GM12878 (cell line): ENCODE measurements at places on chromosomes 4 and X. TPM values are rescaled to one million over a fixed set of nuclear protein-coding genes. Genes with fewer than 3 reads are reported as not detected.

CSN1S1 gene
- not detected in 2 replicates for polyA plus RNA-seq

ZFP92 gene
- not detected in 2 replicates for polyA plus RNA-seq

PCSK1N gene
- 0.12 and 0.19 TPM in 2 replicates for polyA plus RNA-seq

PDLIM5 gene
- polyA plus RNA-seq = 25.7 and 29.0 TPM in 2 replicates

TKTL1 gene
- not detected in 2 replicates for polyA plus RNA-seq

SULT1E1 gene
- not detected in 2 replicates for polyA plus RNA-seq

NFKB1 gene
- polyA plus RNA-seq = 8.6 and 8.7 TPM in 2 replicates

ZNF595 gene
- polyA plus RNA-seq = not detected in 2 replicates

DUX4 gene
- not detected in 2 replicates for polyA plus RNA-seq

SLC10A4 gene
- polyA plus RNA-seq = not detected in 2 replicates

AFM gene
- not detected in 2 replicates for polyA plus RNA-seq

ADH7 gene
- not detected in 2 replicates for polyA plus RNA-seq

CPE gene
- 0.29 TPM in 1 of 2 replicates, not detected in the other for polyA plus RNA-seq

FAM47B gene
- polyA plus RNA-seq = not detected in 2 replicates

KCNIP4 gene
- polyA plus RNA-seq = 0.11 and 0.13 TPM in 2 replicates

CLNK gene
- 1.4 and 3.0 TPM in 2 replicates for polyA plus RNA-seq

IGSF1 gene
- polyA plus RNA-seq = 0.05 TPM in 1 of 2 replicates, not detected in the other

TMEM144 gene
- polyA plus RNA-seq = 1.4 and 1.7 TPM in 2 replicates

NDP gene
- polyA plus RNA-seq = not detected in 2 replicates

NKX6-1 gene
- not detected in 2 replicates for polyA plus RNA-seq

GNPDA2 gene
- 26.2 and 29.1 TPM in 2 replicates for polyA plus RNA-seq

VCX2 gene
- polyA plus RNA-seq = not detected in 2 replicates

IBSP gene
- not detected in 2 replicates for polyA plus RNA-seq

SHROOM4 gene
- polyA plus RNA-seq = not detected in 2 replicates

PRR32 gene
- not detected in 2 replicates for polyA plus RNA-seq

MSMO1 gene
- polyA plus RNA-seq = 71.6 and 80.7 TPM in 2 replicates

SLITRK2 gene
- not detected in 2 replicates for polyA plus RNA-seq

PPP1R2C gene
- polyA plus RNA-seq = not detected in 2 replicates

TXK gene
- polyA plus RNA-seq = 0.89 and 0.91 TPM in 2 replicates

RAB9B gene
- 0.16 and 0.18 TPM in 2 replicates for polyA plus RNA-seq

FRMD7 gene
- not detected in 2 replicates for polyA plus RNA-seq

TMEM154 gene
- polyA plus RNA-seq = 26.5 and 29.2 TPM in 2 replicates

AFF2 gene
- polyA plus RNA-seq = not detected in 2 replicates

RAB41 gene
- polyA plus RNA-seq = 0.31 TPM in 1 of 2 replicates, not detected in the other

SHOX gene
- not detected in 2 replicates for polyA plus RNA-seq

KLB gene
- polyA plus RNA-seq = 0.03 and 0.14 TPM in 2 replicates
